ENCODE measurements at places on chromosomes 4 and X.

DNA sequence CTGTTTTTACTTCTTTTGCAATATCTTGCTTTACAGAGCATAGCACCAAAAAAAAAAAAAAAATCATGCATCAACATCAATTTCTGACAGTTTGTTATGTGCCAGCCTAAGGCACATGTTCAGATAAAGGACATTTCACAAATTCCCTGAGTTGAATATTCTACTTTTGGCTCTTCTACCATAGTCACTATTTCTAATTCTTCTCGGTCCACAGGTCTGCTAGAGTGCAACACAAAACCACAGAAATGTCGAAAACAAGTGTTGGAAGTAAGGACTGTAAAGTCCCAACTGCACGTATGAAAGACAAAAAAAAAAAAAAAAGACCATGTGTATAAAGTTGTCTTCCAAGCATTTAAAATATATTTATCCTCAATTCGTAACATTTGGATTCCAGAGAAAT, 494.2 kb upstream of the INTU start:
- DNase-seq = no peak

DNA sequence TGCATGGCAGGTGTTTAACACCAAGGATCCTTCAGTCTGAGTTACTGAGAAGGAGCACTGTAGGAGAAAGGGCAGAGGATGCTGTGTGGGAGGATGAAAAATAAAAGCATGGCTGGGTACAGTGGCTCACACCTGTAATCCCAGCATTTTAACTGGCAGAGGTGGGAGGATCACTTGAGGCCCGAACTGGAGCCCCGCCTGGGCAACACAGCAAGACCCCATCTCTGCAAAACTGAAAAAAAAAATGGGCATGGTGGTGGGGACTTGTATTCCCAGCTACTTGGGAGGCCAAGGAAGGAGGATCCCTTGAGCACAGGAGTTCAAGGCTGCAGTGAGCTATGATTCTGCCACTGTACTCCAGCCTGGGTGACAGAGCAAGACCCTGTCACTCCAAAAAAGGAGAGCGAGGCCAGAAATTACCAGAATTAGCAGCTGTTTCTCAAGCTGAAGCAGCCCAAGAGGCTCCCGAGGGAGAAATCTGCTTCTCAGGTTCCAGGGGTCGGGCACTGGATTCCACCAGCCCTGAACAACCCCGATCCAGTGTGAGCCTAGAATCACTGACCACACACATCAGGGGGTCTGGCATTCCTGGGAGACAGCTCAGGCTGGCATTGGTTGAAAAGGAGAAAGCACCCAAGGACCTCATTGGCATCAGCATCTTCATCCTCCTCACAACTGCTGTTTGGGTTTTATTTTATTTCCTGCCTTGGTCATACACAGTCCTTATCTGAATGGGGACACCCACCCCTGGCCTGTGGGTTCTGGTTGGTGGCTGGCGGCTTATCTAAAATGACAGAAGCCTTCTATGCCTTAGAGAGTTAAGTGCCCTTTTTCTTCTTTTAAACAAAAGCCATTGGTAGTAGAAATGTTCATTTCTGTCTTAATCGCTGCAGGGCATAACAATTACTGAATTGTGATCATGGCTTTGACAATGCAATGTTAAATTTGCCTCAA, 66.3 kb upstream of the TRIM2 start:
- DNase-seq = no peak

- DNase-seq = no peak
Measured at GRCh38 chr4:30642567-30642966, 77.6 kb upstream of the PCDH7 start.

DNA sequence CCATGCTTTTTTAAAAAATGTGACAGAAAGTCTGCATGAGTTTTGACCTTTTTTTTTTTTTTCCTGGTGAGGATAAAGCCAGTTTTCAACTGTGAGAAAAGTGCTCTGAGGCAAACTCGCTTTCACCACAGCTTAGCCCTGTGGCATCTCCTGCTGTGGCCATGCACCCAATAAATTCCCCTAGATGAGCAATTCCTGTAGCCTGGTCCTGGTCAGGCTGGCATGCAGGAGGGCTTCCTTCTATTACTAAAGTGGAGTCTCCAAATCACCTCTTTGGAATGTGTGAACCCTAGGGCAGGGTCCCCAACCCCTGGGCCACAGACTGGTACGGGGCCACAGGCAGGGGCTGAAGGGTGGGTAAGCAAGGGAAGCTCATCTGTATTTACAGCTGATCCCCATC, 265.4 kb downstream of the RAPGEF2 start:
- no peak for DNase-seq

DNA sequence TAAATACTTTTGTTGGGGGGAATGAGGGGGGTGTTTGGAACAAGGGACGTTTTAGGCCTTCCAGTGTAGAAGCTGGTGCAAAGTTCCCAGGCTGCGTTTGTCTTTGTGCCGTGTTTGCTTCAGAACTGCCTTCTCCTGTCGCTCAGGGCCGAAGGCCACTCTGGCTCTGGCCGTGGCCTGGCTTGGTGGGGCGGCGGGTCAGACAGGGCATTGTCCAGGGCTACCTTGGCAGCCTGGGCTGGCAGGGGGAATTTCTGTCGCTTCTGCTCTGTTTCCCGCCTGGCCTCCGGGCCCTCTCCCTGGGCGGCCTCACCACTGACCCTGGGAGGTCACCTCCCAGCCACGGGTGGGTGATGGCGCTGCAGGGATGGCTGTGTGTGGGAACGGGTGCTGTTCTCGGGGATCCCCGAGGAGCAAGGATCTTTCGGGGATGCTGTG, 140.0 kb downstream of the COL4A6 start:
- no peak for DNase-seq

DNA sequence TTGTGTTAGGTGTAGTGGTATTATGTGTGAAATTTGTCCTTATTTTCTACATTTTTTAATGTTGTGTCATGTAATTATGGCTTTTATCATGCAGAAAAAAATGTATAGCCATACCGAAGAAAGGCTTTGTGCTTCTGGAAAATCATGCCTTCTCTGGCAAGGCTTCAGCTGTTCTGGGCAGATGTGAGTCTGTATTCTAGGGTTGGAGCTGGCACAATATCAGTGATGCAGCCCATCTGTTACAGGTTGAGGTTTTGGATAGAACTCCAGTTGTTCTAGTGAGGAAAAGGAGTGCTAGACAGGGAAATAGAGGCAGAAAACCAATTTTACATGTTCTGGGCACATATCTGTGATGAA, 44.8 kb upstream of the PRSS12 start:
- DNase-seq = no peak

DNA sequence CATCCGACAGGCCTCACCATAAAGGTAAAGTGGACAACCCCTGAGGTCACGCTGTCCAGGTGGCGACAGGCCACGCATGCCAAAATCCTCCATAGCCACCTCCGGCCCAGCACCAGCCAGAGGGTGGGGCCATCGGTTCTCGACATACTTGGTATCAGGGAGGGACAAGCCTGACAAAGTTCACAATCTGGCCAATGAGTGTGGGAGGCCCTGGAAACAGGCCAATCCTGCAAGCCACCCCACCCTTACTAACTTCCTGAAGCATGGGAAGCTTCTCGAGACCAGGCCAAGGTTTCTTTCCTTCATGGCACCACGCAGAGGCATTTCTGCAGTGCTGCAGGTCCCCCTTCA, 73.8 kb downstream of the MTMR1 start:
- DNase-seq = no peak

DNA sequence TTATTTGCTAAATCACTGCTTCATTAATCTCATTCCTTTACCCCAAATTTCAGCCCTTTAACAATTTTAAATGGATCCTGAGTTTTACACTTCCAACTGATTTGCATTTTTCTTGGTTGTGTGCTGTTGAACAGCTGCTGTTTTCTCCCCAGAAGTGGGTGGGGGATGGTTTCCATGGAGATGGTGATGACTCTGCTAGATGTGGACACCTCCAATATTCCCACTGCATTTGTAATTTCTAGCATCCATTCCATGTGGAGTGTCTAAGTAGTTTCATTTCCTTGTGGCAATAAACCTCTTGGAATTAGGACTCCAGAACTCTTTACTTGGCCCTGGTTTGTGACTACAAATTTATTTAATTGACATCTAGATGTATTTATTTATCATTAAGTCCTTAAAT, 330.4 kb downstream of the GBA3 start:
- DNase-seq = no peak

- DNase-seq = no peak
Measured at GRCh38 chr4:114378305-114378903, 220.2 kb upstream of the UGT8 start.

DNA sequence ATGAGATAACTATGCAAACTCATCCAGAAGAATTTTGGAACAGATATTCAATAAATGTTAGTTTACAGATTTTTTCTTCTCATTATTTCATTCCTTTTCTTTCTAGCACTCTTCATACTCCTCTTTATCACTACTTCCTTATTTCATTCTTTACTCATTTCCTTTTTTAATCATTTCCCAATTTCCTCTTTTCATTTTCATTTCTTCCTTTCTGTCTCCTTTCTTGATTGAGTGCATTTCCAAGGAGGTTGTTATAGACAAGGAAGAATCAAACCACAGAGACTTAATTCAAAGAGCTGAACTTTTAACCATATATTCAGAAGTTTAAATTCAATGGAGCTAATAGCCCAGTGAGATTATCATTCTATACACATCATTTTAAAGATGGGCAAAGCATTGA, 600.7 kb downstream of the ARAP2 start:
- no peak for DNase-seq

GRCh38 chrX:2811271-2811670, 17.5 kb upstream of the GYG2 start:
- DNase-seq = no peak

DNA sequence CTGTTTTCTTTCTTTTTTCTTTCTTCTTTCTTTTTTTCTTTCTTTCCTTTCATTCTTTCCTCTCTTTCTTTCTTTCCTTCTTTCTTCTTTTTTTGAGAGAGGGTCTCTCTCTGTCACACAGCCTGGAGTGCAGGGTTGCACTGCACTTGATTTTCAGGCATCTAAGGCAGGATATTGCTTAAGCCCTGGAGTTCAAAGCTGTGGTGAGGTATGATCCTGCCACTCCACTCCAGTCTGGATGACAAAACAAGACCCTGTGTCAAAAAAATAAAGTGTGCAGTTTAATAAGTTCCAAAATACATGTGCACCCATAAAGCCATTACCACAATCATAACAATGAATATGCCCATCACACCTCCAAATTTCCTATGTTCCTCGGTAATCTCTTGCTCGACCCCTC, 10.6 kb upstream of the ZNF718 start:
- no peak for DNase-seq

DNA sequence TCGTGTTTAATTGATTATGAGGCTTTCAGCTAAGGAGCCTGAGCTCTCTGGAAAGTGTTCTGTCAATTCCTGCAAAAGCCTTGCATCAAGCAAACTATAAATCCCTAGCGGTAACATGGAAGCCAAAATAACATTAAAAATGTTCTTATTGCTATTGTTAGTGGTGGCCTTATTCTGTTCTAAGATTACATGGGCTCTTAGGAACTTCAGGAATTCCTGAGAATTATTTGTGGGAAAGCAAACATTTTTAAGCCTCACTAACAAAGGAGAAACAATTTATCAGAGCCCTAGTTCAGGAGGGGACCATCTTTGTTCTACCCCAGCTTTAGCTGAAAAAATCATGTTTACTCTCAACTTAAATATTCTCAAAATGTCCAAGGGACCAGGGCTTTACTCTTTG, 119.6 kb downstream of the PAPSS1 start:
- no peak for DNase-seq

- DNase-seq = peak; percentile 61
Measured at GRCh38 chr4:180059216-180059881, 2183.9 kb upstream of the TENM3 start.

- no peak for DNase-seq
Measured at GRCh38 chrX:38989076-38989475, 187.8 kb downstream of the MID1IP1 start.

- no peak for DNase-seq
Measured at GRCh38 chr4:37960098-37960497, at the start of gene PTTG2. TSS of gene PTTG2 (plus strand) at chr4:37960398. CDS start at chr4:37960435, 37 bp downstream.

DNA sequence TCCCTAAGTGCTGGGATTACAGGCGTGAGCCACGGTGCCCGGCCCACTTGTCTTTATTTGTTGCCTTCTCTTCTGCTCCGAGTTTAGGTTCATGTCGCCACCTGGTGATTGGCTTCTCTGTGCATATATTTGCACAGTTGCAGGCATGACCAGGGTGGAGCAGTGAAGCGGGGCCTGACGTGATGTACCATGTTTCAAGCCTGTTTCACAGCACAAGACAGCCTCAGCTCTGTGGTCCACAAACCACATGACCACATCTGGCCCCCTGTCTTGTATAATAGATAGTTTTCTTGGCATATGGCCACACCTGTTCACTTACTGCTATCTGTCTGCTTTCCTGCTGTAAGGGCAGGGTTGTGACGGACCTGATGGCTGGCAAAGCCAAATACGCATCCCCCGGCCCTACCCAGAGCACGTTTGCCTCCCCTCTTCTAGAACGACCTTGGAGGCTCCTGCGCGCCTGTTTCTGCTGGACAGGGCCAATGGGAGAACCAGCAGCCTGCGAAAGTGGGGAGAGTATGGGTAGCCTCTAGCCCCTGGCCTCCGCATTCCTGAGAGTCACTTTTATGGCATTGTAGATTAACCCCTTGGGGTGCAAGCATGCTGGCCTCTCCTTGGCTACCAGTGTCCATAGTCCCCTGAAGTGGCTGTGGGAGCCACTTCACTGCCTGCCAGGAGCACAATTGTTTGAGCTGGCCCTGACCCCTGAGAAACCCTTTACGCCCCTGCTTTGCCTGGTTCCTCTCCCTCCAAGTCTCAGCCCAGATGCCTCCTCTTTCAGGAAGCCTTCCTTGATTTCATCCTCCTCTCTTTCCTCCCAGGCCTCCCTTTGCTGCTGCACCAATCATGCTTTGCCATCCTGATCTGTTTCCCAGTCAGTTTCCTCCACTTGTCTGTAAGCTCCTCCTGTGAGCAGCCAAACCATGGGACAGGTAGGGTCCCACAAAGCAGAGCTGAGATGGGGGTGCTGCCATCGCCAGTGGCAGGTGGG, 6.0 kb upstream of the SH3TC1 start:
- peak; percentile 40 for DNase-seq

GRCh38 chrX:154348114-154348531, 26.3 kb downstream of the FLNA start:
- DNase-seq = no peak

DNA sequence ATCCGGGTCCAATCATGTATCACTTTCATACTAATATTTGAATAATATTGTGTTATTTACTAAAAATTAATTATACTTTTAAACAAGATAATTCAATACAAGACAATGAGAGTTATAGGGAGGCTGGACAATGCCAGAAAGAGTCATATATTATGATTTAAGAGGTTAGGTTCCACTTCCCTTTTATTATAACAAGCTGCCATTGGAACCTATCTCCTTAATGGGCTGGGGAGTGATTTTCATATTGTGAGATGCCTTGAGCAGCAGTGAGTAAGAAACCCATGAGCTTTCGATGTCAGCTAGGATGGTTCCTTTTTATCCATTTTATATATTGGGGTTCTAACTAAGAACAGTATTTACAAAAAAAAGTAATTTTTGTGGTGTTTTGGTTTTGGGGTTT, 91.8 kb downstream of the MAB21L2 start:
- DNase-seq = no peak

DNA sequence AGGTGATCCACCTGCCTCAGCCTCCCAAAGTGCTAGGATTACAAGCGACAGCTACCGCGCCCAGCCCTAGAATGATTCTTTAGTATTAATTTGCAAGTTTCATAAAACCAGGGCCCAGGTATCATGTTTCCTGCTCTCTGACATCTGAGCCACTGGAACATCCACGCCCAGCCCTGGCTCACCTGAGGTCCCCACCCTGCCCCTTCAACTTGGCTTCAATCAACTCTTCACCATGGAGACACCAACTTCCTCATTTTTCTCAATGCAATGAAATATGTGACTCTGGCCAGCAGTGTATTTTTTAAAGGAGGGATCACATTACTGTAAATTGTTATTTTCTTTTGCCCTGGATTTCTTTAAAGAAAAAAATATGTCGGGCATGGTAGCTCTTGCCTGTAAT, 3.9 kb downstream of the PRSS12 start:
- no peak for DNase-seq

GRCh38 chrX:17525266-17525665, 150.3 kb downstream of the NHS start:
- DNase-seq = no peak

Data from head of caudate nucleus (tissue), 42 donors.